Stimulated activated CD8-positive, alpha-beta memory T cell treated with anti-CD3 and anti-CD28 coated beads, Interleukin-15, amount 100 ng/mL, for 24 hours (primary cell): ENCODE measurements at places on chromosomes 7 and 10.
A peak's percentile ranks its signal among the peaks of the same experiment; 100 is the strongest.

GRCh38 chr10:12042409-12042796, 206 bp downstream of the UPF2 start:
- peak; percentile 21 for DNase-seq

DNA sequence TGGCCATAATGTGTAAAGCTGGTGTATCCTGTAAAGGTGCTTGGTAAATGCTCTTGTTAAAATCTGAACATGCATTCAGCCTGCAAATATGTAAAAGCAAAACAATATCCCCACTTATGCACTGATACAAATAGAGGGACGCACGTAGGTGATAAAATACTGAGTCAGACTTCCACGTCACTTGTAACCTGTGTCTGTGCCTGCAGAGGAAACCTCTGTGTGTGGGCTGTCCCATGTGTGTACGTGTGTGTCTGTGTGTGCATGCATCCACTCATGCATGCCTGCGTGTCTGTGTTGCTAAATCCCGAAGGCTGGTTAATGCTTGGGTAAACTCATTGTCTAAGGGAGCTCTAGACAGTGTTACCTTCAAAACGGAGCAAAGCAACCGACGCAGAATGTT, 68.9 kb downstream of the KLF6 start:
- DNase-seq: no peak

- no peak for DNase-seq
These were observed 35.8 kb downstream of the DDIT4 start for GRCh38 chr10:72309290-72310240.

DNA sequence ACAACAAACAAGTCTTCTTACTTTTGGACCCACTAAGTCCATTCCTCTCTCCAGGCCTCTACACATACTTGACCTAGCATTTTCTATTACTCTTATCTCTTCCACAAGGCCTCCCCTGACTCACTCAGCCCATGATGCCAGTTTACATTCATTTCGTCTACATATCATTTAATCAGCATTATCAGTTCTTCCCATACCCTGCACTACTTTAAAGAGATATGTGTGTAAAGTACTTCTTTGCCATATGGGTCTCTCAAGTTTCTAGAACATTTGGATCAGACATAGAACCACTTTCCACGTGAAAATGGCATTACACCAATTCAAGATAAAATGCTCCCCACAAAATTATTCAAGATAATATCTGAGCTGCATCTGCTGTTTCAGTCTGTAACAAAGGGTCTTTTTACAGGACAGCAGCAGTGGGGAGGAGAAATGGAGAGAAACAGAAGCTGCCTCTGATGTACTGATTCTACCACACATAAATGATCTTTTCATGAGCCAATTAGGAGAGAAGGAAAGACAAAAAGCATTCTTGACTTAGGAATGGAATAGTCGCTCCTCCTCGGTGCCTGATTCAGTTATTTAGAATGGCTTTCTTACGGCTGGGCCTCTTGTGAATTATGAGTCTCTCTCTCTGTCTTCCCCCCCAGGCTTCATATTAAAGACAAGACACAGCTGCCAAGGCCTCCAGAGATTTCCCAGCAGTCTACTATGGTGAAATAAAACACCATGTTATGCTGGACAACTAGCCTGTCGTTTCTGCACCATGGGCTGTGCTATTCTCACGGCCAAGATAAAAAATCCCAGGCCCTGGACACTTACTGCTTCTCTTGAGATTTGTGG, 46.9 kb upstream of the SEPTIN7 start:
- no peak for DNase-seq

- no peak for DNase-seq
These were observed 15.4 kb downstream of the SEC24C start for GRCh38 chr10:73759512-73760115.
